Activated naive CD4-positive, alpha-beta T cell treated with anti-CD3 and anti-CD28 coated beads, Interleukin-2, amount 50 U/mL, for 16 hours (primary cell): ENCODE measurements at places on chromosomes 13 and 19.
A peak's percentile ranks its signal among the peaks of the same experiment; 100 is the strongest.

DNA sequence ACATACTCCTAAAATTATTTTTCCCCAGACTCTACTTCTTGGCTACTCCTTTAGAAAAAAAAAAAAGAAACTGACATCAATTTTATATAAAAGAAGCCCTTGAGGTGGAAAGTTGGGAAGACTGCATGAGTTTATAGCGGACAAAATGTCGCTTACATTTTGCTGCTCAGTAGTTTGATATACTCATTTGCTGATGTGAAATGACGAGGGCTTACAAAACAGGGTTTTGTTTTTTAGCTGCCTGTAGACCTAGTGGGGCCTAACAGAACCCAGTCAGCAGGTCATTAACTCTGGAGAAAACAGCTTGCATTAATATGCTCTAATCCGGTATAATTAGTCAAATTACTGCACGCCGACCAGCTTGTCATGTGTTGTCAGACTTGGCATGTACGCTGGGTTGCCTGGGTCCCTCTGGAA lies 37.6 kb upstream of the MAB21L1 start:
- no peak for DNase-seq

GRCh38 chr19:1280636-1281568 lies 4.8 kb upstream of the EFNA2 start:
- DNase-seq = no peak

DNA sequence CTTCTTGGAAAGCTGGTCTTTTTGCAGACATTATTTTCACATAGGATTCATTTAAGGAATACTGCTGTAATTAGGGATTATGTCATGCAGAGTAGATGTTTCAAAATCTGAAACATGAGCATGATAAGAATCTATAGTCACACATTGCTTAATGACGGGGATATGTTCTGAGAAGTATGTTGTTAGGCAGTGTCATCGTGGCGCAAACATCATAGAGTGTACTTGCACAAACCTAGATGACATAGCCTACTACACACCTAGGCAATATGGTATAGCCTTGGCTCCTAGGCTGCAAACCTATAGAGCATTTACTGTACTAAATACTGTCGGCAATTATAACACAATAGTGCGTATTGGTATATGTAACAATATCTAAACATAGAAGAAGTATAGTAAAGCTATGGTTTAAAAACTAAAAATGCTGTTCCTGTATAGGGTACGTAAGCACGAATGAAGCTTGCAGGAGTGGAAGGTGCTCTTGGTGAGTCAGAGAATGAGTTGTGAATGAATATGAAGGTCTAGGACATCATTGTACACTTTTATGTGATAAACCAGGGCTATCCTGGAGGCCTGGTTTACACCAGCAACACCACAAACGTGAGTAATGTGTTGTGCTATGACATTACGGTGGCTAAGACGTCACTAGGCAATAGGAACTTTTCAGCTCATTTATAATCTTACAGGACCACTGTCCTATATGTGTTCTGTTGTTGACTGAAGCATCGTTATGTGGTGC lies 283.1 kb downstream of the MTUS2 start:
- DNase-seq = no peak

DNA sequence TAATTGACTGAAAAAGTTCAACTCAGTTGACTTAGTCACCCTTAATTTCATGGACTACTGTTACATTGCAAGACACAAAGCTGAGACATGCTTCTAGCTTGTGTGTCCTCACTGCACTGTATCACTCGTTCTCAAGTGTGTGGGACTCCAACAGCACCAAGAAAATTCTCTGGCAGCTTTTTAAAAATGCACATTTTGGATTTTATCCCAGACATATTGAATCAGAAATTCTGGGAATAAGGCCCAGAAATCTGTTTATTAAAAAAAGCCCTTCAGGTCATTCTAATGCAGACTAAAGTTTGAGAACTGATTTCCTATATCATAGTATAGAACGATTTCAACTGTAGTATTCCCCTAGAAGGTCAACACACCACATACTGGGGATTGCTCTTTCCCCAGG lies 1485.3 kb downstream of the PCDH9 start:
- no peak for DNase-seq

DNA sequence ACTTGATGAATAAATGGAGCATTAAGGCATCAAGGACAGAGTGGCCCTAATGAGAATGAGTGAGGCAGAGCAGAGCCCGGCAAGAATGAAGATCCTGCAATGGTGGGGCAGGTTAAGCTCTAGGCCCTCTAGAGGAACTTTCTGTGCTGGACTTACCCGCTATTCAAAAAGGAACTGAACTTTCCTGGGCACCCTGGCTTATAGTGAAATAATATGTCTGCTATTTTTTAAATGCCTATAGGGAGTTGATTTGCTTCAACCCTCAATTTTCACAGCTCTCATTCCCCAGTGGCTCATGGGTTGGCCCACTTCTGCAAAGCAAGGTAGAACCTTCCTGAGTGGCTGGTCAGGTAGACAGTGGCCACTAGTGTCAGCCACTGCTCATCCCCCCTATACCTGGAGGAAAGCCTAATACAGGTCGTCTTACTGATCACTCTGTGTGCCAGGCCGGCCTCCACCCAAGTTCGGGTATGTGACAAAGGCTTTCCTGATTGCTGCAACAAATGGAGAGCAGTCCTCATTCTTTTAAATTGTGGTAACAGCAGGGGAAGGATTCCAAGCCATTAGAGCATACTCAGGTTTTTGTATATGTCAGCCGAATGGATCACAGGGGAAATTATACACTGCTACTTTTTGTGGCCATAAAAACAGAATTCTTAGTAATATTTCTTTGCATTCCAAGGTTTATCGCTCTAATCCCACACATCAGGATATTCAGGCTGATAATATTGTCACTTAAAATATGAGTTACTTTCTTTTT lies 103.0 kb downstream of the KL start:
- no peak for DNase-seq

- DNase-seq = no peak
Measured at GRCh38 chr13:61128850-61129645, 286.6 kb downstream of the PCDH20 start.

DNA sequence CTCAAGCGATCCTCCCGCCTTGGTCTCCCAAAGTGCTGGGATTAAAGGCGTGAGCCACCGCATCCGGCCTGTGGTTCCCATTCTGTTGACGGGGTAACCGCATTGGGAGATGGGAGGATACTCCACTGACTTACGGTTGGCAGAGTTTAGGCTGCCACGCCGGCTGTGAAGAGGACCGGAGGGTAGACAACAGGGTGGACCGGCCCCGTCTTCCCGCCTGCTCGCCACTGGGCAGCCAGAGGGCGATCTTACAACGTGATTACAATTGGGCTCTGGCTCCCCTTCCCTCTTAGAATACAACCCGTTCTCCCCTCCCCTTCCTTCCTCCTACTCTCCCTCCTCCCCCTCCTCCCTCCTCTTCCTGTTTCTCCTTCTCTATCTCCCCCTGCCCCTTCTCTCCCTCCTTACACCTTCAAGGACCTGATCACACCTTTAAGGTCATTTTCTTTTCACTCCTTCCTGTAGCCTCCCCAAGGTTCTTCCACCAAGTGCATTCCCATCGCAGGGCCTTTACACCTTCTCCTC lies 957 bp upstream of the CCDC194 start:
- DNase-seq = peak; percentile 76

- DNase-seq = no peak
Measured at GRCh38 chr19:28985201-28985600, 227.8 kb downstream of the UQCRFS1 start.

DNA sequence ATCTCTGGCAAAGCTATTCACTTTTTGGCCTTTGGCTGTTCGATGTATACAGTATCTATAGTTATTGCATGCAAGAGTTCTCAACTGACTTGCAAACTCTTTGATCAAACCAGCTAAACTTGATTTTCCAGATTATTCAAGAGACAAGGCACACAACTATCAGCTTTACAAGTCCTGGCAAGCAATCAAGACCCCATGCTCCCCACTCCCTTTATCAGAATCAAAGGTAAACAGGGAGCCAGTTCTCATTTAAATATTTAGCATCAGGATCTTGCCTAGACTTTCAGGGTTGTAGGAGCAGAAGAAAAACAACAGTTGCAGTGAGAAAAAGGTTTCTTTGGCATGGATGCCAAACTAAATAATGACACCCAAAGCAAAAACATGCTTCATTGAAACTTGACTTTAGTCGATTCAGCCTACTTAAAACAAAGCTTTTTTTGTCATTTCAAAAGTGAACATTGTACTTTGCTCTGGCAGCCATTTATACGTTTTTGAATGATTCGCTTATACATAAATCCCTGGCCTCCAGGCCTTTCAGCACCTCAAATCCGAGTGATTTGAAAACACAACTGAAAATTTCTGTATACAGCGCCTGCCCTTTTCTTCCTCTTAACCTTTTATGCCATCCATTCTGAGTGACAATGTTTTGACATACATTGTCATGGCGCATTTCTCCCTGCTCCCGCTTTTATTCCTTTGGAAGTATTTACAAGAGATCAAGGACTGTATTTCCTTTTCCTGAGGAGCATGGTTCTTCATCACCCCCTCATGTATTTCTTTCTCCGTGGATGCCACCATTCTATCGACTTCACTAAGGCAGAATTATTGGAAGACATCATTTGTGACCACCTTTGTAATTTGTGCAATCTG lies 340.8 kb downstream of the KLF5 start:
- DNase-seq = no peak

DNA sequence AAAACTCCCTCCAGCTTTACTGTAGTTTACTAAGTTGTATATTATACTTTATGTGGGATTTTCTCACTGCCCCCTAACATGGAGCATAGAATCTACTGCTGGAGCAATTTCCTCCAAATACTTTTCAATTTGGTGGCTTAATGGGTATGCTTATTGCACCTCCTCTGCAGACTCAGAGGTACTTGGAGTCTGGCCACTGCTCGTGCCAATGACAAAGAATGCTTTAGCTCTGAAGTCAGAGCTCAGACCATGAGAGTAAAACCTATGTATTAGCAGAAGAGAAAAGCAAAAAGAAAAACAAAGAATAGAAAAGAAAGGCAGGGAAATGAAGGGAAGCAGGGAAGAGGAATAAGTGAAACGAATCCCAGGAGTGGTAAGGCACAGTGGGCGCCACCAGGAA lies 71.9 kb downstream of the SUCLA2 start:
- DNase-seq = no peak

- no peak for DNase-seq
Measured at GRCh38 chr19:39327363-39328045, 6.8 kb upstream of the LRFN1 start.

GRCh38 chr19:46733690-46734292 lies 12.1 kb upstream of the FKRP start:
- DNase-seq = no peak

DNA sequence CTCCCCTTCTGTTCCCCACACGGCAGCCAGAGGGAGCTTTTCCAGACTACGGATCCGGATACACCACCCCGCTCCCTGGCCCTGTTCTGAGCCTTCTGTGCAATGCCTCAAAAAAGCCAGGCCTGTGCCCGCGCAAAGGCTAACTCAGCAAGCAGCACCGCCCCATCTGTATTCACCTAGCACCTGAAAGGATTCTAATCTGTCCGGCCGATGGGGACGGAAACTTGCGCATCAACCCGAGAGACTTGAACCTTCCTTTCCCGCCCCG lies 589 bp downstream of the ZBTB45 start:
- peak; percentile 50 for DNase-seq

DNA sequence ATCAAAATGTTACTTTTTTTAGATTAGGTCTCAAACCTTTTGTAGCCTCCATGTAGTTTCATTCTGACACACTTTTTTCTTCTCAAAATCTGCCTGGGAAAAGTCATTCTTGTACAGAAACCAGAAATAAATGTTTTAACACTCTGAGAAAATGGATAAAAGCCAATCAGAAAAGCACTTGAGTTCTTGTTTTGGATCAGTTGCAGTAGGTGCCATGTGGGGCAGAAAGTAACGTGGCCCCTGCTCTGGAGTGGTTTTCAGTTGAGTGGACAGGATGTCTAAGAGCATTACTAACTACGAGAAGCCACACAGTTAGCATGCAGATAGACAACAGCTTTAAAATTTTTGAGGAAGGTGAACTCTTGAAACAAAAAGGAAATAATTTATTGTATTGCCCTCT lies 19.1 kb downstream of the GPR183 start:
- peak; percentile 55 for DNase-seq

DNA sequence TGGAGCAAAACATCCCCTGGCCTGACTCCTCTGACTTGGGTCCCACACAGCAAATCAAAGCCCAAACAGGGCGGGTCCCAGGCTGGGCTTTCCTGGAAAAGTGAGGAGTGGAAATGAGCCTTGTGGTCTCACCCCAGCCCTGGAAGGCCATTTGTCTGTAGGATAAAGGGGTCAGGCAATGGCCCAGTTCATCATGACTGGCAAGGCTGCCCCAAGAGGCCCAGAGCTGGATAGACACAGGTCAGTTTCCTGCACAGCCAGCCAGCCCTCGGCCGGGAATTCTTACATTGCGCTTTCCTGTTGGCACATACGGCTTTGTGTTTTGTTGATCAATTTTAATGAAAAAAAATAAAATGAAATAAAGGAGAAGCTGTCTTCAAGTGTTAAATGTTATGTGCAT lies 174.3 kb downstream of the TSHZ3 start:
- no peak for DNase-seq

- DNase-seq = no peak
Measured at GRCh38 chr19:33365691-33366090, 7.8 kb upstream of the CEBPG start.

- DNase-seq = no peak
Measured at GRCh38 chr13:37129866-37130265, 24.4 kb upstream of the CSNK1A1L start.

GRCh38 chr19:53771144-53771543 lies 53.0 kb downstream of the NLRP12 start:
- no peak for DNase-seq

- no peak for DNase-seq
Measured at GRCh38 chr13:75689686-75690085, 53.6 kb downstream of the LMO7 start.

DNA sequence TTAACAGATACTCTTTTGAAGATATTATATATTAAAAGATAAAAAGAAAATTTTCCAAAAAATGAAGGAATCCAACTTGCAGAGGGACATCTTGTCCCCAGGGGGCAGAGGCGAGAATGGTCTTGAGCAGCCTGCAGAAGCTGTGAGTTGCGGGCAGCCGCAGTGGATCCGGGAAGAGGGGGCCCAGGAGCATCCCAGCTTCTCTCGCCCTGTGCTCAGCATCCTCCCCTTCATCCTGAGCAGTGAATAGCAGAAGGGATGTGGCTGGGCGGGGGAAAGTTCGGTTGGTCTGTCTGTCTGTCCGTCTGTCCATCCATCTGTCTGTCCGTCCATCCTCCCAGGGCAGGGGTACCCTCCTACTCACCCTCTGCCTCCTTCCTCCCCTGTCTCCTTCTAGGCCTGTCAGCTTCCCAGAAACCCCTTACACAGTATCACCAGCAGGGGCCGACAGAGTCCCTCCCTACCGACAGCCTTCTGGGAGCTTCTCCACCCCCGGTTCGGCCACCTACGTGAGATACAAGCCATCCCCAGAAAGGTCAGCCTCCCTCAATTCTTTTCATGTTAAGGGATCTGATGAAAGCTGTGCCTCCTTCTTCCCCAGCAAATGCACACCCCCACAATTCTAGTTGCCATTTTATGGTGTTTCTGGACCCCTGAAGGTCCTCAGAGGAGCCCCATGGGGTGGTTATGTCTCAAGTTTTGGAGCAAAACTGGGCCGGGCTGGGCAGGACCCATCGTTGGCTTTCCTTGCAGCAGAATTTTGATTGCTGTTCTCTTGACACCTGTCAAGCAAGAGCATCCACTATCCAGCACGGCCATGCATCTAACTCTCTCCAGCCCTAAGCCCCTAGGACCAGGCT lies 81.6 kb downstream of the DPF1 start:
- DNase-seq = peak; percentile 33

- DNase-seq = peak; percentile 25
Measured at GRCh38 chr19:13051557-13052165, 51.0 kb downstream of the LYL1 start.
